Body of pancreas (tissue), 4 donors: ENCODE measurements at places on chromosomes 11 and 22.

DNA sequence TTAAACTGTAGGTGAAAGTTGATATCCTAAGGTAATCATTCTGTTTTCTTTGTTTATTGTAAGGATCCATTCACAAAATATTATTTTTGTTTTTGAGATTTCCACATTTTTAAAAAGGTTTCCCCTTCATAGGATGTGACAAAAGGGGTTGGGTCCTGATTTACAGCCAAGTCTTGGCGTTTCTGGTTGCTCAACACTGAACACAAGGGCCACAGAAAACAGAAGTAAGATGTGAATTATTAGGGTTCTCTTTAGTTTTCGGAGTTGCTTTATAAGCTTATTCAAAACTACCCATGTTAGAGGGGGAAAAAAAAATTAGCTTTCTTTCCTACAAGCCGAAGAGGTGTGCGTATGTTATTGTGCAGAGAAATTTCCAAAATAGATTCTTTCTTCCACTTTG lies 30.0 kb upstream of the FLI1 start:
- DNase-seq: no peak

DNA sequence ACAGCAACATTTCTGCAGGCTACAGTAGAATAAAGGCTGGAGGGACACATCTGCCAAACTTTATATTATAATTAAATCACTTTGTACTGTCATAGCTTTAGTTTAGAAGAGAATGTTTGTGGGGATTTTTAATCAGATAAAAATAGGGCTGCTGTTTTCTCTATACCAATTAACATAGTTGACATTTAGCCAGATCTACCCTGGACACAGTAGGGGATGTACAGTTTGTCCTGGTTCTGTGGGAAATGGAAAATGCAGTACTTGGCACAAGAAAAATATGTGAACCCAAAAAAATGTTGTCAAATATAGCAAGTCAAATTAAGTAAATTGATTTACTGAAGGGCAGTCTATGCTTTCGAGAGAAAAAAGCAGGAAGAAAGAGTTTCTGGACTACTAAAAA lies 20.8 kb upstream of the PICALM start:
- no peak for DNase-seq

DNA sequence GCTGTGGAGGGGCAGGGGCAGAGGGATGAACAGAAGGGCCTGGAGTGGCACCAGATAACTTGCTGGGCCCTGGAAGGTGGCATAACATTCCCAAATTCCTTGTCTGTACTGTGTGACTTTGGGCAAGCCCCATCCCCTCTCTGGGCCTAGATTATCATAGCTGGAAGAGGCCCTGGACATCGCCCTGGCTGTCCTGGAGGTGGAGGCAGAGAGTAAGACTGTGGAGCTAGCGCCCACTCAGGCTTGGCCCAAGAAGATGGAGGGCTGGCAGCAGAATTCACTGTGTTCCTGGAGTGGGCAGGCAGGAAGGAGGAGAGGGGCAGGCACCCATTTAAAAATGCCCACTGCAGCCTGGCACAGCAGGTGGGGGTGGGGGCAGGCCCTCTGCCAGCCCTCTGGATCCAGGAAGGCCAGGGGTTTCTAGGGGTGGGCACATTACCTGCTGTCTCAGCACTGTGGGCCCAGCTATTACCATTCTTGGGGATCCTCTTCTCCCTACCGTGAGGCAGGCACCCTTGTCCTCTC lies 22.6 kb downstream of the ARHGEF17 start:
- no peak for DNase-seq

DNA sequence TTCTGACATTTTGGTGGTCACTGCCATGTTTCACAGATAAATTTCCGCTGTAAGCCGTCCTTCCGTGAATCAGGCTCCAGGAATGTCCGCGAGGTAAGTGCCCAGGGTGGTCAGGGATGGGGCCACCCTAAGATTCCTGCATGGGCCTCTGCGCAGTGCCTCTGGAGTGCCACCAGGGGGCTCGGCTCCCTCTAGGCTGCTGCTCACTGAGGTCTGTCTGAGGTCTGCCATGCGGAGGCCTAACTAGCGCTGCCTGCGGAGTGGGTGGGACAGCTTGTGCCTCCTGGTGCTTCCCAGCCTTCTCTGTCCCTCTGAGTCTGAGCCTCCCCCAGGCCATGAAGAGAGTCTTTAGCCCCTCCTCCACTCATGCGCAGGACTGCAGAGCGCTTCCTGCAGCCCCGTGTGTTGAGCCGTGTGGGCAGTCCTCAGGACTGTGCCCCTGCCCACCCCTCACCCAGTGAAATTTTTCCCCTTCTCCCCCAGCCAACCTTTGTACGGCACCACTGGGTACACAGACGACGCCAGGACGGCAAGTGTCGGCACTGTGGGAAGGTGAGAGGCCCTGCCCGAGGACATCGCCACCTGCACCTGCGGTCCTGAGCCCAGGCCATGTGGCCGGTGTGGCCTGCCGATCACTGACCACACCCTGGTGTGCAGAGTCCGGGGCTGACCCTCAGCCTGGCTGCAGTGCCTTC lies 11.9 kb upstream of the MDK start:
- peak; percentile 56 for DNase-seq

DNA sequence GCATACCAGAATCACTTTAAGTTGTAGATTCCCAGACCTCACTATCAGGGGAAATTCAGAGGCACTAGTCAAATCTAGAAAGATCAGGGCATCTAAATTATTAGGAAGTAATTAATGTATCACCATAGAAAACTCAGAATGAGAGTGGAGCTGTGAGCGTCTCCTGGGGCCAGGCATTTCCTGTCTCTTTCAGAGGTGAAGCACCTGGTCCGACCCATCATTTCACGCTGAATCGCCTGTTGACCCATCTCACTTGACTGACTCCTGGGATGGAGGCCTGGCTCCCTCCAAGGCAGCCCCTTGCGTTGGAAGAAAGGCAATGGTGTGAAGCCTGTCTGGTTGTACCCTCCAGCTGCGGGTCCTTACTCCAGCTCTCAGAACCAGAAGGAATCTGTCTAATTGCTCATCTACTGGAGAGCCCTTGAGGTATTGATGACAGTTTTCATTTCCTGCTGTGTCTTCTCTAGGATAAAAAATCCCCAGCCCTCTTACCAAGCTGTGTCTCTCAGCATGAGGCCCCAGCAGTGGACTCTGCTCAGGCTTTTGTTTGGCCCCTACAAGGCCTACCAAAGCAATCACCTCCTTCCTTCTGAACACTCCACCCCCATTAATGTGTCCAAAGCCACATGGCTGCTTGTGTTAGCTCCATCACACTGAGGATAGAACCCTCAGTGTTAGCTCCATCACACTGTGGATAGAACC lies 93.2 kb upstream of the SYT13 start:
- no peak for DNase-seq

- DNase-seq: no peak
Observed at GRCh38 chr11:112826788-112827187, 134.4 kb upstream of the NCAM1 start.

- DNase-seq: peak; percentile 39
Observed at GRCh38 chr11:118522571-118523072, 4.7 kb upstream of the TTC36 start.

DNA sequence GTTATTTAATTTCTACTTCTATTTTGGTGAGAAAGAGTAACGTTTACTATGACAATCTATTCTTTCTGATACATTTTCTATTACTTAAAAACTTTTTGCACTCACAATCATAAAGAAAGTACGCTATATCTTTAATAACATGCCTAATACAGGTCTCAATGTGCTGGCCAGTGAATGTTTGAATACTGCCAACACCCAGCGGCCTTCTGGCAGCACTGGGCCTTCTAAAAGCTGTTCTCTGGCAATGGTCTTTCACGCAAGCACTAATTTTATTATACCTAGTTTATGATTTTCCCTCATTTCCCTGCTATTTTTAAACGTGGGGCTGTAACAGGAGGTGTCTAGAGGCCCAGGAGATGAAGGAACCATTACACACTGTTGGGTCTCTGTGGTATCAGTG lies 349.8 kb upstream of the PITPNB start:
- no peak for DNase-seq

GRCh38 chr11:113161711-113162591 lies 152.4 kb upstream of the TTC12 start:
- DNase-seq: peak; percentile 27

DNA sequence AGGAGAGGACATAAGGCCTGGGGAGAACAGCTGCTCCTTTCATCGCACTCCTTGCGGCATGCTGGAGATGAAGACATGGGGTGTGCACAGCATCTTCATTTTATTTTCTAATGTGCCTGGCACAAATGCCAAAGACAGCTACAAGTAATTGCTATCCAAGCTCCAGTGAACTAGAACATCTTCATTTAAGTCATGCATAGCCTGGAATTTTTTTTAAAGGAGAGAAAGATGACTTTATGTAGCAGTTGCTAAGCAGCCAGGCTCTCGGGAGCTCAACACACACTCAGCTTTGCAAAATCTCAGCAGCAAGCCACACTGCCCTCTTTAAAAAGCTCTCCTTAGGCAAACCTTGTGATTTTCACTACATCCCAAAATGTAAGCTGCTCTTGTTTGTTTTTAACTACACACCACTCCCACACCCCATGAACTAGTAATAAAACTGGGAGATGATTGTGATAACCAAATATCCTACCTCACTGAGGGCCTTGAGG lies 164.5 kb upstream of the POU2AF2 start:
- DNase-seq: no peak

DNA sequence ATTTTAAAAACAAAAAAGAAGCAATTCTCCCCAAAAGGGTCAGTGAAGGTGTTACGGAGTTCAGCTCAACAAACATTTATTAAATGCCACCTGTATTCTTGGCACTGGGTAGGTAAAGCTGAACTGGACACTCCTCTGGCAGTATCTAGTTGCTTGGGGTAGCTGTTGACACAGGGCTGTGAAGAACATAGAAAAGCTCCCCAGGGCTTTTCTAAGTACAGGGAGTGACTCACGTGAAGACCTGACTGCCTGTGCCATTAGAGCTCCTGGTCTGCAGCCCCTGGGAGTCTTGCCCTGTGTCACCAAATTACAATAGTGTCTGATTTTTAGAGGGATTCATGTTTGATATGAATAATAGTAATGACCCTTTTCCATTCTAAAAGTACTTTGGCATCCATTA lies 43.6 kb downstream of the COA4 start:
- no peak for DNase-seq

- no peak for DNase-seq
Observed at GRCh38 chr11:96204721-96205459, 138.1 kb downstream of the MAML2 start.

GRCh38 chr11:121336279-121336937 lies 43.8 kb downstream of the SC5D start:
- no peak for DNase-seq

DNA sequence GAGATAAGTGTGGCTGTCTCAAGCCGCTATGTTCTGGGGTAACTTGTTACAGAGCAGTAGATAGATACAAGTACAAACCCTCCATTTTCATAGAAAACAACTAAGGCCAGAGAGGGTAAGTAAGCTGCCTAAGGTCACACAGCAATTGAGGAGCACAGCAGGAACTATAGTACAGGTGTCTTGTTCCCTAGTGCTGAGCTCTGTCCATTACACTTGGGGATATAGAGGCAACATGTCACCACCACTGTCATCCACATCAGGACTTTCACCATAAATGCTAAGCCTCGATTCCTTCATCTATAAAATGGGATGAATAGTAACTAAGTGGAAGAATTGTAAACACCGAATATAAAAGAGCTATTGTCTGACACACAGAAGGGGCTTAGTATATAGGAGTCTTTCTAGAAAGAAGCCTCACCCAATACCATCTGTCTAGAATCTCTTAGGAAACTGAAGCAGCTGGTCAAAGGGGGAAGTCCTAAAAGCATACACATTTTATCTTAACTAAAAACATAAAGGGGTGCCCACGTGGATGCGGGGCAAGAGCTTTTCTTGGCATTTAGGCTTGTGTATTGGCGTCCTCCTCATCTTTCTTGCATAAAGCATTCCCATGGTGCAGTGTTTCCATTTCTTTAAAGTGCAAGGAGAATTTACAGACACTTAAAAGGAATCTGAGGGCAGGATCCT lies 93.8 kb upstream of the ALX4 start:
- DNase-seq: no peak

- DNase-seq: no peak
Observed at GRCh38 chr22:37340331-37341262, 58.3 kb downstream of the CYTH4 start.

DNA sequence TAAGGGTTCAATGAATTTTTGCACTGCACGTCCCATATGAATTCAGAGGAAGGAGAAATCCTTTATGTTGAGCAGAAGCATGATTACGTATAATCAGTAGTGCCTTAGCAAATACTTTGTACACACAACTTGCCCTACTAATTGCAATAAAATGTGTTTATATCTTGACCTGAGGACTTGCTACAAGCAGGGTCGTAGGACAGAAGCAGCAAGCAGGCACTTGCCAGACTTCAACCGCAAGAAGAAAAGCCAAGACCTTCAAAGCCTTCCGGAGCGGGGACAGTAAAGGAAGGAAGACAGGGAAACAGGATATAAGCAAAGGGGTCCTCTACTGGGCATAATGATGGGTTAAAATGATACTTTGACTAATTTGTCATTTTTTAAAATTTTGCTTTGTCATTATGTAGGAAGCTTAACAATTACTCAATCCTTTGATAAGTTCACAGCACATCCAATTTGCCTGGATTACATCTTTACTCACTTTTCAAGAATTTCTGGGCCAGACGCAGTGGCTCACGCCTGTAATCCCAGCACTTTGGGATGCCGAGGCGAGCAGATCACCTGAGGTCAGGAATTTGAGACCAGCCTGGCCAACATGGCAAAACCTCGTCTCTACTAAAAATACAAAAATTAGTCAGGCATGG lies 23.2 kb upstream of the UBASH3B start:
- DNase-seq: no peak

- peak; percentile 86 for DNase-seq
Observed at GRCh38 chr22:21657360-21658032, 8.3 kb upstream of the PPIL2 start.

DNA sequence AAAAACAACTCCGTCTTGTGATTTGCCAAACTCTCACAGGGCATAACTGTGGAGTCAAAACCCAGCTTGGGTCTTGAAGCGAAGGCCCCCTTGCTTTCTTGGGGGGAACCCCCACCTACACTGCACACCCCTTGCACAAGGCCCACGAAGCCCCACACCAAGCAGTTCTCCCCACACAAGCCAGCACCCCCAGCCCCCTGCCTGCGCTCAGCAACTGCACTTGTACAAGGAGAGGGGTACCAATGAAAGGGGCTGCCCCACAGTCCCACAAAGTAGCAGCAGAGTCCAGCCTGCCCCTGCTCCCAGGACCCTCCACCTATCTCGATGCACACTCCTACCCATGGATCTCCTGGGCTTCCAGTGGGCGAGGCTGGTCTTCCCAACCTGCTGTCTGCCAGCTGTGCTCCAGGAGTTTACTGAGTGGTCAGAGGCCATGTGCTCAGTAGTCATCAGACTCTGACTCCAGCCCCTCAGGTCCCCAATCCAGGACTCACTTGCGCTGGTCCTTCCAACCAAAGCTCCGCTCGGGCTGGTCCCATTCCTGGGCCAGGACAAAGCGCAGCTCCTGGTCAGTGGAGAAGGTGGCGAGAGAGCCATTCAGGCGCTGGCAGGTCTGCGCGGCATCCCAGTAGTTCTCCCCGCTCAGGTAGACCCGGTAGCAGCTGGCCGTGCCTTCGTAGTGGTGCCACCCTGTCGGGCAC lies 57.7 kb downstream of the DGCR2 start:
- DNase-seq: no peak

- peak; percentile 67 for DNase-seq
Observed at GRCh38 chr11:9748361-9748970, 84.6 kb downstream of the SWAP70 start.

- DNase-seq: no peak
Observed at GRCh38 chr22:47343611-47344010, 581.2 kb downstream of the TBC1D22A start.

- DNase-seq: peak; percentile 7
Observed at GRCh38 chr11:32374261-32374711, 61.1 kb downstream of the WT1 start.

- no peak for DNase-seq
Observed at GRCh38 chr11:132988411-132988810, 543.9 kb downstream of the OPCML start.
